ENCODE measurements at places on chromosomes 5 and 9.
A peak's percentile ranks its signal among the peaks of the same experiment; 100 is the strongest.

GRCh38 chr5:111392181-111392580, 120.2 kb downstream of the STARD4 start:
- no peak for DNase-seq

DNA sequence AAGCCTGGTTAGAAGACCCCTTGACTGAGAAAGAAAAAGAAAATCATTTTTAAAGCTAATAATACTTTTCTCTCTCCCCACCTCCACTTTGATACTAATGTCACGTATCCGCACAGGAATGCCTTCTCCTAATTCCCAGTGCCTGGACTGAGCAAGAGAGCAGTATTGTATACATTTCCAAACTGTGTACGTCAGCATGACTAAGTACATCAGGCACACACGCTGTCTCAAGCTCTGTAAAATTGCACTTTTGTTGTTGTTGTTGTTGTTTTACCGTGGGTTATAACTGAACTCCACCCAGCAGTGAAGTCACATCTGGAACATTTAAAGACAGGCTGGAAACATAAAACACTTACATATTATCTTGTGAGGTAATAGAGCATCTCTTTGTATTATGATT, 407.6 kb downstream of the DNAH5 start:
- DNase-seq, result no peak

GRCh38 chr5:10524376-10525123, 39.3 kb upstream of the ANKRD33B start:
- DNase-seq, result no peak

GRCh38 chr5:673831-674629, 19.1 kb downstream of the TPPP start:
- no peak for DNase-seq

GRCh38 chr5:132429463-132430440, 60.2 kb downstream of the SLC22A5 start:
- no peak for DNase-seq

- no peak for DNase-seq
Measured at GRCh38 chr9:34087370-34087769, 38.7 kb upstream of the UBAP2 start.

GRCh38 chr5:124524552-124525232, 221.7 kb downstream of the ZNF608 start:
- DNase-seq, result no peak

DNA sequence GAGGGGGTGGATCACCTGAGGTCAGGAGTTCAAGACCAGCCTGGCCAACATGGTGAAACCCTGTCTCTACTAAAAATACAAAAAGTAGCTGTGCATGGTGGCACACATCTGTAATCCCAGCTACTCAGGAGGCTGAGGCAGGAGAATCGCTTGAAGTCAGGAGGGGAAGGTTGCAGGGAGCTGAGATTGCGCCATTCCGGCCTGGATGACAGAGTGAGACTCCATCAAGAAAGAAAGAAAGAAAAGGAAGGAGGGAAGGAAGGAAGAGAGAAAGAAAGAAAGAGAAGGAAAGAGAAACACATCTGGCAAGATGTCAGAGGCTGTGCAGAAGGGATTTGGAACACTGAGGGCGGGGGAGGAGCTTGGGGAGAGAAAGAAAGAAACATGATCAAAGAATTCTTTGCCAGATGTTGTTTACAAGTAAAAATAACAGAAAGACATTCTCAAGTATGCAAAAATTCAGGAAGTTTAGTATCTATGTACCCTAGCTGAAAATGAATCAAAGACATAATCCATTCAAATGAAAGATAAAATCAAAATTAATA, 93.7 kb downstream of the AK8 start:
- DNase-seq, result no peak

DNA sequence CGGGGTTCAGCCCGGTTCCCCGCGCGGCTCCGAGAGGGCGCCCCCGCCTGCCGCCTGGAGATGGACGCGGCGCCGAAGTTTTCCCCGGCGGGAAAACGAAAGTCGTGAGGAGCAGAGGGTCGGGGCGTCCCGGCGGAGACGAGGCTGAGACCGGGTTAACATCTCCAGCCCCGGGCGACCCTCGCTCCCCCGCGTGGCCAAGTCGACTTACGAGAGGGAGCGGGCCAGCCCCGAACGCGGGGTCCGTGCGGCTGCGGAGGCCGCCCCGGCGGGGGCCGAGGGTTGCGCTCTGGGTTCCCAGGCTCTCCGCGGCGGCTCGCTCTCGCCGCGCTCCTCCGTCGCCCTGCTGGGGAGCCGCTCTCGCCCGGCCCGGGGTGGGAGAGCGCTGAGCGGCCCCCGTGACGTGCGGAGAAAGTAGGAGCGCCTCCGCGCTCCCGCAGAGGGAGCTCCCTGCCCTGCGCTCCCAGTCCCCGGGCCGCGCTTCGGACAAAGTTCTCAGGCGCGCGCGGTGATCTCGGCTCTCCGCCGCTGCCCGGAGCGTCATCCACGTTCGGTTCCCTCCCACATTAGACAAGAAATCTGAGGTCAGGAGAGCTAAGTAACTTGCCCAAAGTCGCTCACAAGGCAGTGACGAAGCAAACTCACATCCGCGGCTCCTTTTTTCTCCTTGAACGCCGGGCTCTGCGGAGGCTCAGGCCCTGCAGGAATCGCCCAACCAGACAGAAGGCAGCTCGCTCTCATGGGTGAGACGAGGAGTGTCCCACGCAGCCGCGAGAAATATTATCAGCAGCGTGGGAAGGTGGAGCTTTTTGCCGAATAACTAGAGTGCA, 1.2 kb upstream of the GCNT4 start:
- no peak for DNase-seq

DNA sequence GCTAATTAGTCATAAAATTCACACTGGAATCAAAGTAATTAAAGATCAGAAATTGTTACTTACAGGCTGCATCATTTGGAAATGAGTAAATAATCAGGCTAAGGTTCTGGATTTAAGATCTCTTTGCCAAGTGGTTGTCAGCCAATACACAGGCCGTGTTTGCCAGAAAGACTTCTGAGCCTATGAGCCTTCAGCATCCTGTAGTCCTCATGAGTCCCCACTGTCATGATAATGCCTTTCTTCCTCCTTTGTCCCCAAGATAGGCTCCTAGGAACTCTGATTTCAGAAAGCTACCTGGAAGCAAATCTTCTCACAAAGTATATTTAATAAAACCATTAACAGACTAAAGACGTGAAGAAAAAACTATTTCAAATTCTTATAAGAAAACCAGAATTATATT, 810.5 kb downstream of the DNAH5 start:
- DNase-seq, result peak; percentile 3

GRCh38 chr5:76389513-76390154, 13.5 kb upstream of the IQGAP2 start:
- DNase-seq, result no peak

GRCh38 chr5:2757563-2758351, 6.3 kb upstream of the IRX2 start:
- no peak for DNase-seq

- DNase-seq, result no peak
Measured at GRCh38 chr9:79945495-79945894, 373.7 kb downstream of the TLE4 start.

GRCh38 chr5:171845857-171846256, 60.2 kb downstream of the SMIM23 start:
- DNase-seq, result no peak

DNA sequence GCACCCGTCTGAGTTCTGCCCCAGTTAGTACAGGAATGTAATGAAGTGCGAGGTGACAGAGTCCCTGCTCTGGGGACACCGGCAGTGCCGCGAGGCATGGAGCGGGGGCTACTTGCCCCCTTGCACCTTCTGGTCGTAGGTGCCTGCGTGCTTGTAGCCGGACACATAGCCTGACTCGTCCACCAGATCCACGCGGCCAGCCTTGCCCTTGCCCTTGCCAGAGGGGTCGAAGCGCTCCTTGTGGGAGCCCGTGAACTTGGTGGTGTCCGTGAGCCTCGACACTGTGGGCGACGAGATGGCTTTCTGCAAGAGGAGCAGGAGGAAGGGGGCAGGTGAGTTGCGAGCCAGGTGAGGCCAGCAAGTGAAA, 28.2 kb downstream of the TPPP start:
- DNase-seq, result no peak

- no peak for DNase-seq
Measured at GRCh38 chr5:159610966-159611579, 280.8 kb upstream of the IL12B start.

DNA sequence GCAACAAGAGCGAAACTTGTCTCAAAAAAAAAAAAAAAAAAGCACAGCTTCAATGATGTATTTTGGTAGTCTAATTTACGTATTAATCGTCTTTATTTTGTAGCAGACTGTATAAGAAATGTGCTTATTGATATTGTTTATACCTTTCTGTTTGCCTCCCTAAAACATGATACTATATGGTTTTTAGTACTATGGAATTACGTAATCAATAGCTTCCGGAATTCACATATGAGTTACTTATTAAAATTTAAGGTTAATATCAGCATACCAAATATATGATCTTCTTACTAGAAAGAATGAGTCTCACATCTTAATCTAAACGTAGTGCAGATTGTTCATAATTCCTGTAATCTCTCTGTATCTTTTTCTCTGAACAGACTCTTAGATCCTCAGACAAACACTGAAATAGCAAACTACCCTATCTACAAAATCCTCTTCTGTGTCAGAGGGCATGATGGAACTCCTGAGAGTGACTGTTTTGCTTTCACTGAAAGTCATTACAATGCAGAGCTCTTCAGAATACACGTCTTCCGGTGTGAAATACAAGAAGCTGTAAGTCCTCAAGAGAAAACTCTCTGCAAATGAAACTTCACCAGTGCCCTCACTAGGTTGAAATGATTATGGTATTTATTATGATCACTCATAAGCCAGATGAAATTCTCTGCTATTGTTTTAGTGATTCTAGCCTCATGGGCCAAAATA, 44.4 kb upstream of the GPR21 start:
- DNase-seq, result no peak
